Umbilical cord (tissue), 2 donors: ENCODE measurements at places on chromosomes 2 and 18. TPM values are rescaled to one million over a fixed set of nuclear protein-coding genes. Genes with fewer than 3 reads are reported as not detected.

DNA sequence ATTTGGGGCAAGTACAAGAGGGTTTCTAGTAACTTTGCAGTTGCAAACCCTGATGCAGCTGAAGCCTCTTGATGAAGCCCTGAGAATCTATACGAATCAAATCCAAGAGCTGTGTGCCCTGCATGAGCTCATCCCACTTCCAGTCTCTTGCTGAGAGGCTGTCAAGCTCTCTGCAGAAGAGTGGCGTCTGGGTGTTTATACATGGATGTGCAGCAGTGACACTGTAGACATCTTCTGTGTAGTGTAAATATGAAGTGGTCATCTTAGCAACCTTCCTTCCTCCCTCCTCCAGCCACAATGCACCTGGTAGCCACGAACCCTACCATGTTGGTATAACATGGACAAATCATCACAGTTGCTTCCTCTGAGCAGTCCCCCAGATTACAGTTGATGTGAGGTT, 18.4 kb upstream of the KIAA2012 start:
- no peak for DNase-seq

GRCh38 chr2:136086253-136087016, 31.5 kb downstream of the CXCR4 start:
- no peak for DNase-seq

DNA sequence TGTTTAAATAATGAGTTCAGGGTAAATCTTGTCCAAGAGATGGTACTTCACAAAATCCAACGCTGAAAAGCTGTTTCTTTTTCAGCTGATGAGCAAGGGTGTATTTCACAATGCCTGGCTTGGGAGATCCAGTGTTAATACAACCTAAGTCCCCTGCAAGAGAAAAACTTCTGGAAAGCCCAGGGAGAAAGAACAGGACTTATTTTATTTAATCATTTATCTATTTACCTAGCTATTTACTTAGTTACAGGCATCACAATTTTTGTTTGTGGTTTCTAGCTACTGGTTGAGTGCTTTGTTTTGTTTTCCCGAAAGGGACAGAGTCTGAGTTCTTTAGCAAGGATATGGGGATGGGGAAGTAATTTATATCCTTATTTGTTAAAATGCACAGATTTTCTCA, 598.2 kb upstream of the SYT4 start:
- DNase-seq, result peak; percentile 63

NPAS2 gene
- total RNA-seq, result 124 TPM

GPR39 gene
- total RNA-seq, result 7.7 TPM

BOLL gene
- 5.5 TPM for total RNA-seq

DNA sequence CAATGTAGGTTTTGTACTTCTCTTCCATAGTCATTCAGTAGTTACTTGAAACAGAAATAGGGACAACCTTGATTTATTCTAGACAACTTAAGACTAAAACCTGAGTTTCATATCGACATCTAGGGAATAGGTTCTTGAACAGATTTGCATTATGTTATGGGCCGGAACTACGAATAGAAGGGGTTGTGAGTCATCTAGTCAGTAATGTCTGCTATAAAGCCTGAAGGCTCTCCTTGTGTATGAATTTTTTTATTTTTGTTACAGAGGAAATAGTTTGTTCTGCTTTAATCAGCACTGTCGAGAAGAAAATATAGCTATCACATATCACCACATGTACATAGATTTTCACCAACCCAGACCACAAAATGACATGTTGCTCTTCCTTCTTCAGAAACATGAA, 17.3 kb upstream of the TRIM43 start:
- DNase-seq, result no peak

DNA sequence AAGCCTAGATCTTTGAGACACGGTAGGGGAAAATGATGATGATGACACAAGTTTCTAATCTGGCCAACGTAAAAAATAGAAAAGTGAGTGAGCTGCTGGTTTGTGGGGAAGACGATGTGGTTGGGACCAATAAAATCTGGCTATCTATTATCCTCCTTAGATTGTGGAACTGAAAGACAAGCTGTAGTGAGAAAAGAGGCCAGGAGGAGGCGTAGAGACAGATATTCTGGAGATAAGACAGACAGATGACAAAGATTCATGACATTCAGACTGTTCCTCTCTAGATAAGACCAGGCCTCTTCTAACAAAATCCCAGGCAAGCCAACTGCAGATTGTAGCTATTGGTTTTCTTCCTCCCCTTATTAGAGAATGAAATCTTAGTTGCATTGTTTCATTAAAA, 376.3 kb upstream of the UBE2E3 start:
- DNase-seq, result no peak

LRP1B gene
- total RNA-seq, result 0.96 TPM

DNA sequence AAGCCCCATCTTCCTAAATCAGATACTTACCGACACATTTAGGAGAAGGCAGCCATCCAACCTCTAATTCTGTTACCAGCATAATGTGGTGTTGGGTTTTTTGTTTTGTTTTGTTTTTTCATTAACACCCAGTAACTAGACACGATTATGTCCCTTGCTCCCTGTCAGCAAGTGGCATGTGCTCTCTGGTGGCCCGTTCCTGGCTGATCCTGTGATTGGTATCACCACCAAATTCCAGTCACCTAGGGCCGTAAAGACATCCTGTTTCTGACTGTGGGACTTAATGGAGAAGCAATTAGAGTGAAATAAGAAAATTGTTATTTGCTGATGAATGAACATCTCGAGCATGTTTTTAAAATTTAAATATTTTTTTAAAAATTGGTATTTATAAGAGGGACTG, 5.9 kb upstream of the DLX1 start:
- no peak for DNase-seq

DNA sequence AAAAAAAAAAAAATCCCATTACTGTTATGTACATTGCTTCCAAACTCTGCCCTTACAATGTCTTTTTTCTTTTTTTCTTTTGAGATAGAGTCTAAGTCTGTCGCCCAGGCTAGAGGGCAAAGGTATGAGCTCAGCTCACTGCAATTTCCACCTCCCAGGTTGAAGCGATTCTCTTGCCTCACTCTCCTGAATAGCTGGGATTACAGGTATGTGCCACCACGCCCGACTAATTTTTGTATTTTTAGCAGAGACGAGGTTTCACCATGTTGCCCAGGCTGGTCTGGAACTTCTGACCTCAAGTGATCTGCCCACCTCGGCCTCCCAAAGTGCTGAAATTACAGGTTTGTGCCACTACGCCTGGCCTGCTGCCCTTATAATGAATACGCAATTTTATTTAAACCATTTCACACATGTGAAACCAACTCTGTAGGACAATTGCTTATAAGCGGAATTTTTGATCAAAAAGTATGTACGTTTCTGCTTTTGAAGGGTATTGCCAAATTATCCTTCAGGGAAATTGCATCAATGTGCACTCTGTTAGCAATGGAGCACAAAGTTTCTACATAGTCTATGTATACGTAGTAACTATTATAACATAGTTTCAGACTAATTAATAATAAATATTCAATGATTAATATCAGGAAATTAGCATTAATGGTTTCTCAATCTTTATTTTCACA, 55.7 kb upstream of the ACTR3 start:
- no peak for DNase-seq

- peak; percentile 49 for DNase-seq
These were observed 106.9 kb downstream of the OSR1 start for GRCh38 chr2:19251554-19251953.

DNA sequence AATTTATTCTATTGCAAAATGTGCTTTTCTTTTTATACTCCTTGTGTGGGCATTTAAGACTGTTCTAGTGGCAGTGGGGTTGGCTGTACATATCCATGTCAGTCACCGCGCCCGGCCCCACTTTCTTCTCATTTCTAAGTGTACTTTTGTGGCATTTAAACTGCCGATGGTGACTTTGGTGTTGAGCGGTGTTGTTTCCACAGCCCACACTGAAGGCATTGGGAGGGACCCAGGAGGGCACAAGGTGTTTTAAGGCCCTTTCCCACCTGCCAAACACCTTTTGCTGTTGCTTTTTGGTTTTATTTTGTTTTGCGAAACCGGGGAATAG, 369.7 kb downstream of the MTX2 start:
- DNase-seq, result no peak

- peak; percentile 26 for DNase-seq
These were observed 179.0 kb downstream of the KLHL29 start for GRCh38 chr2:23563673-23564614.

REL gene
- total RNA-seq, result 13.2 TPM

PDIA6 gene
- 229 TPM for total RNA-seq

- no peak for DNase-seq
These were observed 137.0 kb downstream of the MEIS1 start for GRCh38 chr2:66571918-66572317.

MPV17 gene
- 27.9 TPM for total RNA-seq

GRCh38 chr2:200357845-200358244, 51.4 kb downstream of the SPATS2L start:
- peak; percentile 47 for DNase-seq

GRCh38 chr2:178448968-178449661, 1.9 kb downstream of the PRKRA start:
- no peak for DNase-seq

CABYR gene
- total RNA-seq, result 5.8 TPM

- no peak for DNase-seq
These were observed at the start of gene MXD1 for GRCh38 chr2:69914950-69915945. TSS of gene MXD1 (plus strand) at chr2:69915109. CDS start at chr2:69915331, 222 bp downstream.

GRCh38 chr2:204611017-204611631, 65.8 kb downstream of the PARD3B start:
- no peak for DNase-seq
